IPS-NIHi11 (cell line): ENCODE measurements at places on chromosomes 1 and 21.
A peak's percentile ranks its signal among the peaks of the same experiment; 100 is the strongest.

DNA sequence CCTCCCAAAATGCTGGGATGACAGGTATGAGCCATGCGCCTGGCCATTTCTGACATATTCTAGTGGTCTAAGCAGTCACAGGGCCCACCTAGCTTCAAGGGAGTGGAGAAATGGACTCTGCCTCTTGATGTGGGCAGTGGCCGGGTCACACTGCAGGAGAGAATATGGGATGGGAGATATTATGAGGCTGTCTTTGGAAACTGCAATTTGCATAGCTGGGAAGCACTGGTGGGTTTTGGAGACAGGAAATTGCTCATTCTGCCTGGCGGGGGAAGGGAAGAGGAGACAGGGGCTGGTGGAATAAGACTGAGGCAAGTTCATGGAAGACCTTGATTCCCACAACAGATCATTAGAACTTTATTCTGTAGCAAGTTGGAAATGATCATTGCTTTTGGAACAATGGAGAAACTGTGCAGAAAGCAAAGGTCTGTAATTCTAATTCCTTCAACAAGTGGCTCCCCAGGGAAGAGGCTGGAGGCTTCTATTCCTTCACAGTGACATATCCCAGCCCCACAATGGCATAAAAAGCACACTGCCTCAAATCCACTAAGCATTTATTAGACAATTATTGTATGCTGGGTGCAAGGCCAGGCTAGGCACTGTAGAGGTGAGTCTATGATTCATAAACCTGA lies 10.5 kb downstream of the NCMAP start:
- DNase-seq: no peak

- DNase-seq: no peak
Observed at GRCh38 chr21:46356494-46357334, 32.8 kb downstream of the PCNT start.

DNA sequence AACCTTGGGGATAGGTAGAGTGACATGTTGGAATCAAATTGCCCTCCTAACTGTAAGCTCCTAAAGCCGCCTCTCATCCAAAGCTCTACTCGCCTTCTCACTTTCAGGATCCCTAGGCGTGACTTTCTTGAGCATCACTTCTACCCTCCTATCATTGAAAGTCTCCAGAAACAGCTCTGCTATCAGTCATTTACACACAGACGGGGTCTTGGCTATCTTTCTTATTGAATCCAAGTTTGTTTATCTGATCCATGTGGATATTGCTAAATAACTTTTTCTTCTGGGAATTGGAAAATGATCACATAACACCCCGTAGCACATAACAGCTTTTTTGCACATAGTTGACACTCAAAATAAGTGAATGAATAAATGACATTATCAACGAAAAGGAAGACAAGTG lies 216.4 kb upstream of the KIAA0040 start:
- DNase-seq: no peak

DNA sequence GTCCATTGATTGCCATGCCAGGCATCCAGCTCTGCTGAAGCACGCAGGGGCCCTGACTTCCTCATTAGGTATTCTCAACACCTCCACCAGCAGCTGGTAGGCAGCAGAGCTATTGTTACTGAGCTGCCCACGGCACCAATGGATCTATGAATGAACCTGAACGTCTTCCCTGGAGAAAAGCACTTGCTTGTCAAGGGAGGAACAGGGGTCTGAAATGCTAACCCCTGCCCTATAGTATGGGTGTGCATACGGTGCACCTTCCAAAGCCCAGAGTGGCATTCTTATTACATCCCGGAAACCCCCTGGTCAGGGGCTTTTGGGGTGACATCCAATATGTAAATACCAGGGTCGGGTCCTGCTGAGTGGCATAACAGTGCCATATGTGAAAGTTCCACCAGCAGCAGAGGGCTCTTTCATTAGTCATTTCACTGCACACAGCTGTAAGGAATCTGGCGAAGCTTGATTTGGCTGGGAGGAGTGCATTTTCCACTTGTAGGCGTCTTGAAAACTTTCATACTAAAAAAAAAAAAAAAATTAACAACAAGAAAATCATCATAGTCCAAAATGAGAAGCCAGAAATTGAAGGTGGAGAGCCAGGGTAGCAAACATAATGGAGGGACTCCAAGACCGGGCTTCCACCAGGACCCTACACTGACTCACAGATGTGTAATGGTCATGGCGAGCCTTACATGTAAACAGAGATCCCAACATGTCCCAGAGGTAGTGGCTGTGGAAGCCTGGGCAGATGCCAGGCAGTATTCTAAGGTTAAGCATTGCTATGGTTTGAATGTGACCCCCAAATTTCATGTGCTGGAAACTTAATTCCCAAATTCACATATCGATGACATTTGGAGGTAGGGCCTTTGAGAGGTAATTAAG lies 58.8 kb upstream of the PRDX6 start:
- no peak for DNase-seq

GRCh38 chr21:43687566-43688399 lies 28.4 kb downstream of the RRP1B start:
- DNase-seq: no peak

DNA sequence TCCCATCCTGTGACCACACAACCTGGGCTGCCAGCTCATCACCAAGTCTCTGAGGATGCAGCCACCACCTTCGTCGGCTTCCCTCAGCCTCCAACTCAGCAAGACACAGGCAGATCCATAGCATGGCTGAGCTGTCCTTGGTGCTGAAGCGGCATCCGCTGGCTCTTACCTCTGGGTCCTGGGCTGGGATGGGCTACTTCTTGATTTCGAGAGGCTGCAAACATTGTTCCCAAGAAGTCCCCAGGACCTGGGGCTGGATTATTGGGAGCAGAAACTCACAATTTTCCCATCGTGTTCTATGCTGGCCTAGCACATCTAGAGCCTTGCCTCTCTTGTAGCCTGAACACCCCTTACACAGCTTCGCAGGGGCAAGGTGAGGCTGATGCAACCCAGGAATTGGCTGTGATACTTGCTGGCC lies 24.9 kb upstream of the C1QA start:
- peak; percentile 87 for DNase-seq

DNA sequence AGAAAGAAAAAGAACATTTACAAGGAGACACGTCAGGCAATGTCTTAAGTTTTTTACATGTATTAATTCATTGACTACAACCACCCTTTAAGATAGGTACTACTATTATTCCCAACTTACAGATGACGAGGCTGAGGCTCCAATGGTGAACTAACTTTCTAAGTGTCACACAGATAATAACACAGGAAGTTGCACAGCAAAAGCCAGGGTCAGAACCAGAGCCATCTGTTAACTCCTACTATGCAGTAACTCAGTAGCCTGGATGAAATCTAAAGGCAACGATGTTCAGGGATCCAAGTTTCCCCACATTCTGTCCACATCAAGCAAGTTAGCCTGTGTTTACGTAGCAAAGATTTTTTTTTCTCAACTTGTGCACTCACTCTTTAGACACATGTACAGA lies 371.7 kb downstream of the PTPRC start:
- DNase-seq: no peak

DNA sequence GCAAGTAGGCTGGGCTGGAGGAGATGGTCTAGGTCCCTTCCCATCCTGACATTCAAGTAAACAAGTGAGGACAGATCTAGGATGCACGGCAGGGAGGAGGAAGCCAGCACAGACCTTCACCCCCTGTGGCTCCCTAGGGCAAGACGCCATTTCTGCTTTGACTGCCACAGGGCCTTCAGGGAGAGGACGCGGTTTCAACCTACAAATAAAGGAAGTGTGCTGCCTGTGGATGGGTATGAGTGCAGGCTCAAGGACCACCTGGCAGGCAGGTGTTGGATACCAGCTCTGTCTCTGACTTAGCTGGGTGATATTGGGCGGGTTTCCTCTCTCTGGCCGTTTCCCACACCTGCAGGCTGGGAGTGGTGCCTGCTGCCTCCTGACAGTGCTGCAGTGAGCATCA lies 16.2 kb downstream of the SLC2A1 start:
- no peak for DNase-seq

DNA sequence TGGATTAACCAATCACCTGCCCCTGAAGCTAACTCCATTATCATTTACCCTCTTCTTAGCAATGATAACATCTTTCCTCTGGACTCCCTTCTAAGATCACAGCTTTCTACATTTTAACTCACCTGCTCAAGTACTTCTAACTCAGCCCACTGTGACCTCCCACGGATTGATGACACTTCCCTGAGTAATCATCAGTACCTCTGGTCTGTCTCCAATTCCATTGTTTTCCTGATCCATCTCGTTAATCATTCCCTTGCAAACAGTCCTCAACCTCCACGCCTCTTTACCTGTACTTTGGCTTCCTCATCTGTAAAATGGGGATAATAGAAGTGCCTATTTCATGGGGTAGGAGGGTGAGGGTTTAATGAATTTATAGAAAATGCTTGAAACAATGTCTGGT lies 195.3 kb upstream of the APP start:
- DNase-seq: no peak

- DNase-seq: no peak
Observed at GRCh38 chr1:53349968-53350852, 22.3 kb upstream of the LRP8 start.

GRCh38 chr1:206429421-206429820 lies 40.9 kb upstream of the IKBKE start:
- DNase-seq: no peak

GRCh38 chr1:214840356-214840755 lies 237.4 kb downstream of the CENPF start:
- no peak for DNase-seq

GRCh38 chr1:26234644-26235370 lies 807 bp downstream of the CEP85 start:
- DNase-seq: peak; percentile 36

GRCh38 chr1:209076688-209077087 lies 506.8 kb upstream of the CAMK1G start:
- peak; percentile 19 for DNase-seq

GRCh38 chr1:40785446-40785845 lies 1.9 kb downstream of the KCNQ4 start:
- DNase-seq: no peak

GRCh38 chr1:226697151-226697928 lies 41.7 kb downstream of the ITPKB start:
- no peak for DNase-seq

- peak; percentile 35 for DNase-seq
Observed at GRCh38 chr1:91683598-91683951, 182.9 kb downstream of the CDC7 start.

GRCh38 chr1:6258675-6259074 lies 2.2 kb downstream of the GPR153 start:
- no peak for DNase-seq

- DNase-seq: no peak
Observed at GRCh38 chr1:157117527-157118057, 18.0 kb upstream of the ETV3L start.

DNA sequence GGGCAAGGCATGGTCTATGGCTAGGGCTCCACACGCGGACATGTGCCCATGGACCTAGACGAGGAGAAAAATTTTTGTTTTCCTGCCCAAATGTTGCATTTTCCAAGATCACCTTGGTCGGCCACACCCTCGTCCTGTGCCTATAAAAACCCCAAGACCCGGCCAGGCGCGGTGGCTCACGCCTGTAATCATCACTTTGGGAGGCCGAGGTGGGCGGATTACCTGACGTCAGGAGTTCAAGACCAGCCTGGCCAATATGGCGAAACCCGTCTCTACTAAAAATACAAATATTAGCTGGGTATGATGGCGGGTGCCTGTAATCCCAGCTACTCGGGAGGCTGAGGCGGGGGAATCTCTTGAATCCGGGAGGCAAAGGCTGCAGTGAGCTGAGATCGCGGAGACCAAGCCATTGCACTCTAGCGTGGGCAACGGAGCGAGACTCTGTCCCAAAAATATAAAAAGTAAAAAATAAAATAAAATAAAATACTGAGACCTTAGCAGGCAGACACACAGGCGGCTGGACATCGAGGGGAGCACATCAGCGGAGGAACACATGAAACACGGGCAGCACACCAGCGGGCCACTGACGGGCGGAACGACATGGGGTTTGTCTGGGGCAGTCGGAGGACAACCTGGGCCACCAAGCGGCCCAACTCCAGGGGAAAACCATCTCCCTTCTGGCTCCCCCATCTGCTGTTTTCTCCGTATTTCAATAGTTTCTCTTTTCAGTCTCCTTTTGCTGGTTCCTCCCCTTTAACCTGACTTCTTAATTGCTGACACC lies 60.7 kb upstream of the TBX15 start:
- no peak for DNase-seq

- DNase-seq: no peak
Observed at GRCh38 chr21:26389971-26390641, 183.0 kb downstream of the CYYR1 start.

GRCh38 chr21:18006691-18007090 lies 187.5 kb upstream of the C21orf91 start:
- DNase-seq: no peak

- no peak for DNase-seq
Observed at GRCh38 chr1:210828996-210829596, 304.9 kb downstream of the KCNH1 start.

- no peak for DNase-seq
Observed at GRCh38 chr1:52404975-52405338, 555 bp downstream of the PRPF38A start.

GRCh38 chr1:109368464-109368863 lies 29.3 kb downstream of the SORT1 start:
- peak; percentile 19 for DNase-seq

DNA sequence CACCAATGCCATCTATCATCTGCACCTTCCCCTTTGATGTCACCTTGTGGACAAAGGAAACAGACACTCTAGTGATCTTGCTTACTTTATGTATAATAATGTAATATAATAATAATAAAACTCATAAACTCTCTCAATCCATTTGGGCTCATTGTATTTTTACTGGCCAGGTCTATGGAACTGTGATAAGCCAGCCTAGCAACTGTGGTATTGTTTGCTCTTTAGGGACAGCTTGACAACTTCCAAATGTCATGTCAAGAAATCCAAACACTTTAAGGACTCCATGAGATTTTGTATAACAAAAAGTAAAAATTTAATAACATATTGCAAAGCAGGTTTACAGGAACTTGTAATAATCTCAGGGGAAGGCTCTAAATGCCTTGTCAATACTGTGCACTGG lies 1163.4 kb upstream of the TMPRSS15 start:
- DNase-seq: no peak

- no peak for DNase-seq
Observed at GRCh38 chr1:16237343-16237830, 404 bp upstream of the CPLANE2 start.

DNA sequence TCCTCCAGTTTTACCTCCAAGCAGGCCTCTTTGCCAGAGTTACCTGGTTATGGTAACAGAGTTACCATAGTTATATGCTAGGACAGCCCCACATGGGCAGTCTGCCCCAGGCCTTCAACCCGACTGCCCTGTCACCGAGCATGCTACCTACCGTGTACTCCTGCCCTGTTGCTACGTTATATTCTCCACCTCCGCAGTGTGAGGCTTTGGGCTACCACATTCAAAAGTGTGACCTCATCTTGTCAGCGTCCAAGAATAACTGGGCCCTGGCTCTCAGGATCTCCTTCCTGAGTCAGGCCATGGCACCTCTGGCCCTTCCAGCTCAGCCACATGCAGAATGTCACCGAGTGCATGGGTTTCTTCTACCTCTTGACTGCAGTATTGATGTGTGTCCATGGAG lies 8.9 kb downstream of the MAPKAPK2 start:
- no peak for DNase-seq

DNA sequence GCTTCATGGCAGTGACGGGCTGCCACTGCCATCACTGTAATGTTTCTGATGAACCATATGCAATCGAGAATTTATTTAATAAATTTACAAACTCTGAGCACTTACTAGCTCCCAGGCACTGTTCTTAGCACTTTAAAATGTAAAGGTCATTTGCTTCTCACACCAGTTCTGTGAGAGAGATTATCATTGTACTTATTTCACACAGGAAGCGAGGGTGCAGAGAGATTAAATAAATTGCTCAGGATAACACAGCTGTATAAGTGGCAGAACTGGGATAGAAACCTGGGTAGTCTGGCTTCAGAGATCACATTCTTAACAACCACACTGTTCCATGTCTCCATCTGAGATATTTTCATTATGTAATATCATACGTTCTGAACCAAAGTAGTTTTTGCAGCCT lies 119.9 kb downstream of the MAST2 start:
- no peak for DNase-seq
